T-cell (primary cell): ENCODE measurements at places on chromosomes 3 and 15. TPM values are rescaled to one million over a fixed set of nuclear protein-coding genes. Genes with fewer than 3 reads are reported as not detected.

Gene UPK1B
- total RNA-seq, result not detected

Gene CADPS
- total RNA-seq, result 0.49 TPM

Gene TTBK2
- 27.3 TPM for total RNA-seq

Gene HACD2
- 20.4 TPM for total RNA-seq

Gene SLC6A1
- not detected for total RNA-seq

Gene FGF12
- not detected for total RNA-seq

Gene LSAMP
- total RNA-seq, result 0.28 TPM

Gene REC114
- not detected for total RNA-seq

Gene UBAP1L
- 13.2 TPM for total RNA-seq

Gene TRH
- not detected for total RNA-seq

Gene PEX11A
- 1.2 TPM for total RNA-seq

Gene TGM4
- not detected for total RNA-seq

Gene KCNH8
- 0.03 TPM for total RNA-seq

Gene PAQR5
- total RNA-seq, result 0.06 TPM

Gene ST8SIA2
- total RNA-seq, result not detected

Gene PPP1R14D
- total RNA-seq, result not detected

Gene LINGO1
- not detected for total RNA-seq

Gene C2CD4A
- not detected for total RNA-seq

Gene FBXW12
- total RNA-seq, result not detected

Gene POLQ
- 0.23 TPM for total RNA-seq

Gene ATP13A4
- total RNA-seq, result 3.5 TPM

Gene CPN2
- total RNA-seq, result not detected

Gene ARNT2
- 0.18 TPM for total RNA-seq

Gene NXPE3
- total RNA-seq, result 39.1 TPM

Gene SLC28A2
- total RNA-seq, result not detected

Gene HRG
- not detected for total RNA-seq

Gene GOLGA8T
- total RNA-seq, result 0.72 TPM

Gene RBP2
- total RNA-seq, result not detected

Gene FAM3D
- not detected for total RNA-seq

Gene ARPP19
- 106 TPM for total RNA-seq

Gene GTF2A2
- 44.1 TPM for total RNA-seq

Gene NR1I2
- 0.21 TPM for total RNA-seq

Gene DZIP1L
- not detected for total RNA-seq

Gene SI
- total RNA-seq, result not detected

Gene NEO1
- total RNA-seq, result 16.6 TPM

Gene GP5
- 7.6 TPM for total RNA-seq

Gene LDHAL6B
- not detected for total RNA-seq

Gene CHRM5
- total RNA-seq, result not detected

Gene ABHD6
- total RNA-seq, result 5.5 TPM

Gene TMEM108
- not detected for total RNA-seq

Gene ACSBG1
- not detected for total RNA-seq

Gene ZPLD1
- total RNA-seq, result not detected

Gene GNAT1
- total RNA-seq, result not detected

Gene FILIP1L
- 0.32 TPM for total RNA-seq

Gene CHRNA7
- 0.35 TPM for total RNA-seq

Gene CHDH
- total RNA-seq, result 0.44 TPM

Gene LRRC49
- 0.77 TPM for total RNA-seq

Gene STX19
- not detected for total RNA-seq

Gene GPR27
- 0.42 TPM for total RNA-seq

Gene PLSCR4
- 0.16 TPM for total RNA-seq

Gene DNAJA4
- total RNA-seq, result 30.2 TPM

Gene FOXB1
- total RNA-seq, result not detected

Gene NR2E3
- not detected for total RNA-seq
